ENCODE measurements at places on chromosomes 6 and 20. TPM values are rescaled to one million over a fixed set of nuclear protein-coding genes. Genes with fewer than 3 reads are reported as not detected.

The MYLK4 gene
- 0.24 TPM for total RNA-seq

The TREM2 gene
- 0.73 TPM for total RNA-seq

The CLVS2 gene
- total RNA-seq, result not detected

The QRSL1 gene
- total RNA-seq, result 27.2 TPM

The ANGPT4 gene
- not detected for total RNA-seq

The VNN1 gene
- not detected for total RNA-seq

The PDSS2 gene
- total RNA-seq, result 13.7 TPM

The MAD2L1BP gene
- 27.6 TPM for total RNA-seq

DNA sequence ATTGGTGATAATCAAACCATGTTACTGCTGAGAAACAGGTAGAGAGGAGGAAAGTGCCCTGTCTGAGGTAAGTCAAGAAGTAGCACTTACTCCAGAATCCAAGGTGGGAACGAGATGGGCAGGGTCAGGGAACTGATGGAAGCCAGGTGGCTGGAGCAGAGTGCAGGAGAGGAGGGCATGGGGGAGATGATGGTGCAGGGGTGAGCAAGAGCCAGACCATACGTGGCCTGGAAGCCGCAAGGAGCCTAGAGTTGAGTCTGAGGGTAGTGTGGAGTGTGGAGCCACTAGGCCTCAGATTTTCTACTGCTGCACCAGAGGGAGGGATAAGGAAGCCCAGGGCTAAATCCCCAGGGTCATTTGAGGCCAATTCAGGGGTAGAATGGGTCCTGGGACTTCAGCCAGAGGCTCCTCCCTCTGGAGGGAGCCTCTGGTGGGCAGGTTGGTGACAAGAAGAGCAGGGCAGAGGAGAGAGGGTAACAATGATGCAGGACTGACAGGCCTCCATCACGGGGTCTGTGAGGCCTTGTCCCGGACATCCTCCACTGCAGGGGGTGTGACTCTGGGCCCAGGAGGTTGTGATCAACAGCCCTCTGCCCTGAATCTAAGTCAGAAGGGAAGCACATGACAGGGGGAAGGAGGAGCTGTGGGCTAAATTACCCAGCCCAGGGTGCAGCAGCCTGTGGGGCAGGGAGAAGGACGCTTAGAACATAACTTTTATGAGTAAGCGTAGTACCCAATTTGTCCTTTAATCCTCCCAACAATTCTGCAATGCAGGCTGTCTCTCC lies 28.7 kb downstream of the COX4I2 start:
- DNase-seq, result peak; percentile 37

DNA sequence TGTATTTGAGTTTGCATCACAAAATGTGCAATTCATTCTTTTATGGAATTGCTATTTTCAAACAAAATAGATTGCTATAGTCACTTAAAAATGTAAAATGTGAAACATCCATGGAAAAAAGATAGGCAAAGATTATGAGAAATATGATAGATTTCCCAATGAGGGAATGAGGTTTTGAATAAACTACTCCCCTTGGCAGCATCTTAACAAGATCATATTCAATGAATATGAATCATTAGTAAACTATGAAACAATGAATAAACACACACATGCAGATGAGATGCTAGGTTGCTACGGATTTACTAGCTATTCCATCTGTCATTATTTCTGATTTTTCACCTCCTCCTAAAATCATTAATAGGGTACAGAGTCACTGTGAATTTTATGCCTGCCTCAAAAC lies 401.8 kb downstream of the PHF3 start:
- no peak for DNase-seq

- DNase-seq, result no peak
Observed at GRCh38 chr6:166032366-166033200, 135.1 kb downstream of the TBXT start.

GRCh38 chr6:111706841-111707391 lies 101.2 kb upstream of the TRAF3IP2 start:
- DNase-seq, result no peak

DNA sequence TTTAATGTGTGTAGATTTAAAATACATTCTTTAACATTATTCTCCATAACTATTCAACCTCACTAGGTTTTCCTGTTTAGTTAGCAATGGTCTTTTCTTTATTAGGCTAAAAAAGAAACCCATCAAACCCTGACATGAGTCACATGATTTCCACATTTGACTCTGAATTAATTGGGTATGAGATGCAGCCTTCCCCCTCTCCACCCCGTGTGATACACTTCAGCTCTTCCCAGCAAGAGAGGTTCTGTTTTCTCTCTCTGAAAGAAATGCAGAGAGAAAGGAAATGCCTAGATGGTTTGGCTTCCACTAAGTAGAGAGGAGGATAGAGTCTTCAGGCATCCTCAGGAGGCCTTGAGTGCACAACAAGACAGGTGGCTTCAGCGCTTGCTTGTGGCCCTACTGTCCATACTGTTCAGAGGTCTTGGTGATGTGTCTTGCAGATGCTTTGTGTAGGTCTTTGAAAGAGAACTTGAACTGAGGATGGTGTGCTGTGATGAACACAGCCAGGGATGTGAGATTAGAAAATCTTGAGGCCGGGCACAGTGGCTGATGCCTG lies 17.3 kb downstream of the FARS2 start:
- no peak for DNase-seq

DNA sequence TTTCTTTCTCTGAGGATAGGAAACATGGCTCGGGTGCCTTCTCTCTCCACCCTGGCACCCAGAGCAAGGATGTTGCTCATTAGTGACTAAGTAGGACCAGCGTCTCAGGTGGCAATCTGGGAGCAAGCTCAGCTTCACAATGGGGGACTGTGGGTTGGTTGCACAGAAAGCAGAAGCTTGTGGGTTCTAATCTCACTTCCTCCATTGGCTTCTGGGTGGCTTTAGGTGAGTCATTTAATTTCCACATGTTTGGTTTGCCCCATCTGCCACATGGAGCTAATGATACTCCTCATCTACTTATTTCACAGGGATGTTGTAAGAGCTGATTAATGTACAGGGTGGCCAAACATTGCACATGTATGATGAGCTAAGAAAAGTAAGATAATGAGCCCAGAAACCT lies 54.8 kb upstream of the AKIRIN2 start:
- DNase-seq, result no peak

GRCh38 chr6:108526739-108527174 lies 34.0 kb upstream of the FOXO3 start:
- peak; percentile 12 for DNase-seq

DNA sequence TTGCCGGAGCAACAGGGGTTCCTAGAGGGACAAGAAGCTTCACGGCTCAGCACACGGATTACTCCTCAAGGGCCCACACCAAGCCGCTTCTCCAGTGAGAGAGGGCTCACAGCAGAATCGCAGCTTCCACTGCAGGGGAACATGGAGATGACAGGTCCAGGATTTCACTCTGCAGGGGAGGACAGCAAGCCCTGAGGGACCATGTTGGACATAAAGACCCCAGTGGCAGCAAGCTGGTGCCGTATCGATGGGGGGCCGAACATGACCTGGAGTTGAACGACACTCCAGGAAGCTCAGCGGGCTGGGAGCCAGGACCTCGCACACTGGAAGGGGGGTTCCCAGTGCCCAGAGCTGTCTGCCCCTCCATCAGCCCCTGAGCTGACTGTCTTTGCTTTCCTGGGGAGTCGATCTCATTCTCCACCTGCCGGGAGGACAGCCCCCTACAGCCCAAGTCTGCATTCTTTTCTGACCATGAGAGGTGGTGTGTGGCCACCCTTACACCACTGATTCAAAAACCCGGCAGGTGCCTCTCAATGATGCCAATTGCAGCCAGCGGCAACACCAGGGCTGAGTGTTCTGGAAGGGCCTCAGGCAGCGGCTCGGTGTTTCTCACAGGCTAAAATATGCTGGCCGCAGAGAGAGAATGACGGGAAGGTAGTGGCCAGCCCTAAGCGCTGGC lies 194.5 kb upstream of the CDH4 start:
- DNase-seq, result no peak

DNA sequence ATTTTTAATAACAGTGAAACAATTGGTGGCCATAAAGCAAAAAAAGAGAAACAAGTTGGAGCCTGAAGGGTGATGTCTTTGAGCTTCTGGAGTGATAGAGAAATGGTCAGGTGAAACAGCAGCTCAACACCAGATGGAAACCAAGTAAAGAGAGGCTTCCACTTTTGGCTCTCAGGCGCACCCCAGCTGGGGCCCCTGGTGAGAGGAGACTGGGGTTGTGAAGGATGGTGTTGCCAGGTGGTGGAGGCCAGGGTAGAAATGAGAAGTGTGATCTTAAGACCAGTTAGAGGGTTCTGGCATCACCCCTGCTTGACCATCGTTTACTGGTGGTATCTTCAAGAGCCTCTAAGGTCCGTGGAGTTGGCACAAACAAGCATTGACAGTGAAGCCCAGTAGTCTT lies 126.0 kb upstream of the AKIRIN2 start:
- no peak for DNase-seq

GRCh38 chr6:41022294-41022693 lies 16.7 kb downstream of the UNC5CL start:
- no peak for DNase-seq

GRCh38 chr20:61166324-61166723 lies 85.7 kb upstream of the CDH4 start:
- no peak for DNase-seq

GRCh38 chr6:42075159-42075838 lies 25.0 kb downstream of the TAF8 start:
- peak; percentile 33 for DNase-seq

GRCh38 chr20:12829170-12829569 lies 179.6 kb upstream of the SPTLC3 start:
- DNase-seq, result no peak

DNA sequence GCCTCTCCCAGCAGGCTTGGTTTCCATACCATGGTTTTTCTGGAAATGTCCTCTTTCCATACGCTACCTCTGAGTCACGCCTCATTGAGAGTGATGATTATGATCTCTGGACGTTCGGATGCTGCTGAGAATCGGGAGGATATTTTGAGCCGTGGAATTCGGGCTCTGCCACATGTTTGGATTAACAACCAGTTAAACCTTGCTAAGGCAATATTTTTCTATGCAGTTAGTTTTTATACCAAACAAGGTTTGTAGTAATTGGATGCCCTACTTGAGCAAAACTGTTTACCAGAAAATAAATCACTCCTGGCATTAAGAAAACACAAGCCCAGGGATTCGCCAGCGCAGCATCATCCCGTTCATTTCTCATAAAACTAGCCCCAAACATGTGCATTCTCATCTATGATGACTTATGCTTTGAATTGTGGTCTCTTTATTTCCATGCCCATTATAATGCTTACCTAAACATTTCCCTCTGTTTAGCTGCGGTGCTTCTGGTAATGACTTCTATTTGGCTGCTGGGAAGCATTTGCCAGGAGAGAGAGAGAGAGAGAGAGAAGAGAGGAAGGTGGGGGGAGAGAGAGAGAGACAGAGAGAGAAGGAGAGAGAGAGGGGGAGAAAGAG lies 198.9 kb downstream of the CLIC5 start:
- no peak for DNase-seq

- peak; percentile 92 for DNase-seq
Observed at GRCh38 chr20:33731693-33732165, at the start of gene ZNF341. Gene ZNF341 (plus strand): TSS chr20:33731996. CDS start chr20:33732022, 26 bp downstream.

DNA sequence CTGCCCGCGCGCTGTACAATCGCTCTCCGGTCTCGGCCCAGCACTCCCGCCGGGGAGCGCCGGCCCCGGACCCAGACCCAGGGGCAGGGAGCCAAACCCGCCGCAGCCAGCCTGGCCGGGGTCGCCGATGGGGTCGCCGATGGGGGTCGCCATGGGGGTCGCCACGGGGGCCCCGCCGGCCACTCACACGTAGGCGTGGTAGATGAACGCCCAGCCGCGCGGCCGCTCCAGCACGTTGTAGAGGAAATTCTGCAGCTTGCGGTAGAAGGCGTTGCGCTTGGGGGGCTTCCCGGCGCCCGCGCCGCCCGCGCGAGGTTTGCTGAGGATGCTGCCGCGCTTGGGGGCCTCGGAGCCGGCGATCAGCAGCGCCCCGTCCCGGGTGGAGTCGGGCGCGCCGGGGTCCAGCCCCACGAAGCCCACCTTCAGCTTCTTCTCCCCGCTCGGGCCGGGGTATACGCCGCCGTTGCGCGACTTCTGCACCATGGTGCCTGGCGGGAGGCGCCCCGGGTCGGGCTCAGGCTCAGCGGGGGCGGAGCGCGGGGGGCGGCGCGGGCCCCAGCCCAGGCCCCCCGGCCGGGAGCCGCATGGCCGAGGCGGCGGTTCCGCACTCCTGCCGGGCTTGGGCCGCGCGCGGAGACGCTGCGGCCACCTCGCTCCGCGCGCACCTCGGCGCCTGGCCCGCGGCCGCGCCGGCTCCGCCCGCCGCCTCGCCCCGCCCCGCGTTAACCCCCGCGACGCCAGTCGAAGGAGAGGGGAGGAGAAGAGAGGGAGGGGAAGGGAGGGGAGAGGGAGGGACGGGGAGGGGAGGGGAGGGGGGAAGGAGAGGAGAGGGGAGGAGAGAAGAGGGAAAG lies at the start of gene KCNQ2:
Gene KCNQ2 (minus strand): TSS at position 675 of the 851 bp plus-strand sequence. CDS start 192 bp downstream, at position 483.
- no peak for DNase-seq

- no peak for DNase-seq
Observed at GRCh38 chr20:1377341-1377871, 15.4 kb downstream of the FKBP1A start.

DNA sequence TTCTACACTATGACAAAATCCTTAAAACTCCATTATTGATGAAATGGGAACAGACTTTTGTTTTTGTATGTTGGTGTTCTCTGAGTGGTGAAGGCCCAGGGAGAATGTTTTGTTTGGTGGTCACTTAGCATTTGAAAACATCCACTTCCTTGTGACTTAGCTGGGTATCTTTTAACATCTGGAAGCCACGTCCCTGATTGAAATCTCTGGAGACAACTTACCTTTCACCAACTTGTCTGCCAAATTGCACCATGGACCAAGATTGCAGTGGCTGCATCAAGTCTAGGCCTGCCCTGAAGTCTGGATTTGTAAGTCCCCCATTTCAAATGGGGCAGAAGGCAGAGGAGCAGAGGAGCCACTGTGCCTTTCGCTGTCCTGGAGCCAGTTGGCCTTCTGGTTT lies 534 bp upstream of the EFCAB8 start:
- no peak for DNase-seq

GRCh38 chr6:39530201-39530759 lies 194.9 kb downstream of the KIF6 start:
- no peak for DNase-seq

DNA sequence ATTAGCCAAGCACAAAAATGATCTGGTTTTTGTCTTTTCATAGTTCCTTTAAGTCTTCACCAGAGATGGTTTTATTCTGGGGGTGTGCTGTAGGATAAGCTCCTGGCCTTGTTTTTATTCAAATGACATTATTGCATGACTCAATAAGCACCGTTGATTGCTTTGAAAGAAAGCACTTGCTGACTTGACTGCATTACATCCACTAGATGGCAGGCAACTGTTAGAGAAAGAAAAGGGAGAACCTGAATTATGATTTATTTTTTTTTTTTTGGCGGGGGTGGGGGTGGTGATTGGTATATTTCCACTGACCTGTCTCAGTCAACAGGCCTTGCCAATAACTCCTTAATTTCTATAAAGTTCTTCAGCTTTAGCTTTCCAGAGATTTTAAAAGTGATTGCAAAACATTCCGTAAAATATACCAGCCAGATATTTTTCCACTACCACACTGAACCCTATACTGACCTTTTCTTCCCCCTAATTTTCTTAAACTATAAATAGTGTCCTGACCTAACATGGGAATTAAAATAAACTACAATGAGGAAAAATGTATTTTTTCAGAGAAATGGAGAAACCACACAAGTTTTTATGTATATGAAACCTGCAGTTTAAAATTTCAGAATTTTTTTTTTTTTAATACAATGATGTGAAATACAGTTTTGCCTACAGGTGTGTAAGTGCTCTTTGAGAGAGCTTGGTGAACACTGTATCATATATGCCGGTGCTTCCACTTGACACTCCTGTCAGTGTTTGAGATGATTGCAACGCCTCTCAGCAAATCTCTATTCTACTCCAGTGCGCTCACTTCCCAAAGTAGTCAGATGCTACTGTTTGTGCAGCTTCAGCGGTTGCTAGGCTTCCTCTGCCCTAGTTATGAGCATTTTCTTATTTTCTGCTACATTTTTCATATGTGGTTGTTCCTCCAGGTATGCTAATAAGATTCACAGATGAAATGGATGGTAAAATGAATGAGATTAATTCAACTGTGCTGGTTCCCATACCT lies 274.3 kb downstream of the CD109 start:
- DNase-seq, result no peak
